Panc1 (cell line): ENCODE measurements at places on chromosomes 12 and 14. TPM values are rescaled to one million over a fixed set of nuclear protein-coding genes. Genes with fewer than 3 reads are reported as not detected.

- DNase-seq = no peak
Observed at GRCh38 chr14:23028799-23029198, 5.9 kb downstream of the PSMB5 start.

GRCh38 chr14:47961634-47962033 is 286.2 kb upstream of the MDGA2 start:
- DNase-seq = no peak

DNA sequence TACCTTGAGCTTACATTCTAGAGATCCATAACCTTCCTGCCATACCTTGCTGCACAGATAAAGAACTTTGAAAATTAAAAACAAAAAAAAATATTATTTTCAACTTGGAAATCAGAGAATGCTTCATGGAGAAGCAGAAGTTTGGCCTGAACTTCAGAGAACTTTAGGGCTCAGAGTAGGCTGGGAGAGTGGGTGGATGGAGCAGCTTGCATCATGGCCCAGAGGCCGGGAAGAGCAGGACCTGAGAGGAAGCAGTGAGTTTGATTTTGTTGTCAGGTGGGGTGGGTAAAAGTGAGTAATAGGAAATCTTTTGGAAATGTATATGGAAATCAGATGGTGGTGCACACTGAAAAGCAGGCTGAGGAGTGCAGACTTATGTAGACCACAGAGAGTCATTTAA is 228.5 kb upstream of the KRR1 start:
- DNase-seq = no peak

Gene SALL2
- total RNA-seq = 1.5 TPM

Gene NELL2
- 0.28 TPM for total RNA-seq
